Type B pancreatic cell (in vitro differentiated cells): ENCODE measurements at places on chromosomes 13 and 19.

- no peak for DNase-seq
Observed at GRCh38 chr13:25764378-25764777, 287.4 kb downstream of the SHISA2 start.

GRCh38 chr13:101139081-101139480 lies 277.2 kb downstream of the NALCN start:
- DNase-seq, result no peak

DNA sequence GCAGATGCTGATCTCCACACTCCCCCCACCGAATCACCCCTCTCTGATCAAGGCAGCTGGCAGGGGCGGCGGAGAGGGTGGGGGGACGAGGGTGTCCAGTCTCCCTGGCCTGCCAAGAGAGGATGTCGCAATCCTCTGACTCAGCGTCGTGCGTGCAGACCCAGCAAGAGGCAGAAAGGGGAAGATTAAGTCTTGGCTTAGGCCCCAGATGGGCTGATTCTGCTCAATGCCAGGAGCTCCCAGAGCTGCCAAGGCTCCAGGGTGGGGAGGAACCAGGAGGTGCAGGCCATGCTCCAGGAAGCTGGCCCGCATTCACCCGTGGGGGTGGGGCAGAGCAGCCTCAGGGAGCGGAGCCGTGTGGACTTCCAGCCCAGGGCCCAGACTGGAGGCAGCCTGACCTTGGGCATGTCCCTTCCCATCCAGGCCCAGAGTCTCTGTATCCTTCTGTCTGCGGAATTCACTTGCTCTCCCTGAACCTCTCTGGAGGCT lies 6.6 kb upstream of the BCL3 start:
- DNase-seq, result no peak

DNA sequence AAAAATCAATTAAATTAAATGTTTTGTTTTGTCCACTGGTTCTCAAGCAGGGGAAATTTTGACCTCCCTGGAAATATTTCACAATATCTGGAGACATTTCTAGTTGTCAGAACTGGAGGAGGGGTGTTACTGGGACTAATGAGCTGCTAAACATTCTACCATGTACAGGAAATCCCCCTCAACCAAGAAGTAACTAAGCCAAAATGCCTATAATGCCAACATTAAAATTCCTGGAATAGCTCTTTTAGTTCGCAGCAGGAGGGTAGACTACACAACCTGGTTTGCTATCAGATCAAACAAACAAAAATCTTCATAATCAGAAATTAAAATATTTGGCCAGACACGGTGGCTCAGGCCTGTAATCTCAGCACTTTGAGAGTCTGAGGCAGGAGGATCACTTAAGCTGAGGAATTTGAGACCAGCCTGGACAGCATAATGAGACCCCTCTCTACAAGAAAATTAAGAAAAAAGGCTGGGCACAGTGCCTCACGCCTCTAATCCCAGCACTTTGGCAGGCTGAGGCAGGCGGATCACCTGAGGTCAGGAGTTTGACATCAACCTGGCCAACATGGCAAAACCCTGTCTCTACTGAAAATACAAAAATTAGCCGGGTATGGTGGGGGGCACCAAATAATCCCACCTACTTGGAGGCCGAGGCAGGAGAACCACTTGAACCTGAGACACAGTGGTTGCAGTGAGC lies 13.7 kb upstream of the SMARCA4 start:
- DNase-seq, result no peak

DNA sequence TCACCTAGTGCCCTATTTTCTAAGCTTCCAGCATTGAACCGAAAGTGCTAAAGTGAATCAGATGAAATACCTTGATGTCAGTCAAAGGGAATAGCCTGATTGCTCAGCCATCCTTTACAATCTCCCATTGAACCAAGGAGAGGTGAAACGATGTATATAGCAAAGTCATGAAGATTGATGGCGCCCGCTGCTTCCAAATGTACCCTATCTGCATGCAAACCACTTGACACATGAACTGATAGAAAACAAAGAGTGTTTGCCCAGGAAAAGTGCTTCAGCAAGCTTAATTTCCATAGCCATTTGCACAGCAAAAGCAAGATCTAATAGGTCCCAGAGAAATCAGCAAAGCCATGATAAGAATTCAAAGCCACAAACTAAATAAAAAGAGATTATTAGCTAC lies 624.9 kb upstream of the PCDH9 start:
- DNase-seq, result no peak
